Activated CD8-positive, alpha-beta T cell treated with anti-CD3 and anti-CD28 coated beads, Interleukin-2, amount 10 ng/mL, durations not matched to agents 7 days and 5 days (primary cell): ENCODE measurements at places on chromosomes 3 and 15. TPM values are rescaled to one million over a fixed set of nuclear protein-coding genes. Genes with fewer than 3 reads are reported as not detected.

The TM4SF18 gene
- not detected for total RNA-seq

The PGBD4 gene
- 2.8 TPM for total RNA-seq

DNA sequence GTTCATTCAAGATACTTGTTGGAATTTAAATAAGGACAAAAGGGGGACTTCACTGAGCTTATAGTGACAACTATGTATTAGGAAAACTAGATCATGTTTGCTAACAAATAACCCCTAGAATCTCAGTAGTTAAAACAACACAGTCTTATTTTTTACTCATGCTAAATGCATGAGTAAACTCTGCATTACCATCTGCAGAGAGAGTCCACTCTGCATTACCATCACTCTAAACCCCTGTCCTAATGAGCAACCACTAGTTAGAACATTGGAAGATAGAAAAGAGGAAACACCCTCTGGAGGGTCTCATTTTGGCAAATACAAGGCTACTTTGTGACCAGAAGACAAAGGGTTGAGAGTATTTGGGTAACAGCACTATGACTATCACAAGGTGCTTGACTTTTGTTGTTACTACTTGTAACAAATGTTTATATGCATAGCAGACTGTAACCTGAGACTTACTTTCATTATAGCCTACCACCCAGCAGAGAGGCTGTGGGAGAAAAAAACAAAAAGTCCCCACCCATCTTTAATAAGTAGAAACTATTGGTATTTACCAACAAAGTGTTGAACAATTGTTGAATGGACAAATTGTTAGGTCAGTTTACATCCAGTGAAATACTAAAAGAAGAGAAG, 99.1 kb downstream of the OXSM start:
- H3K27me3 ChIP-seq: no peaks in the 10 kb centered on the region
- H3K27ac ChIP-seq: no peak overlapping the region
- DNase-seq: no peak
- H3K36me3 ChIP-seq: no peaks in the 10 kb centered on the region
- no peak overlapping the region for H3K4me3 ChIP-seq
- H3K4me1 ChIP-seq: no peaks in the 10 kb centered on the region

The CHP1 gene
- total RNA-seq: 62.2 TPM

- no peak overlapping the region for H3K4me3 ChIP-seq
- no peaks in the 10 kb centered on the region for H3K4me1 ChIP-seq
- H3K27me3 ChIP-seq: peaks cover 19% of the 10 kb centered on the region
- no peak for DNase-seq
- no peaks in the 10 kb centered on the region for H3K36me3 ChIP-seq
Observed at GRCh38 chr15:60184579-60184978, 180.5 kb downstream of the FOXB1 start.

The ST3GAL6 gene
- total RNA-seq: not detected

- no peak overlapping the region for H3K27ac ChIP-seq
- no peak overlapping the region for H3K4me3 ChIP-seq
- H3K4me1 ChIP-seq: peaks cover 7% of the 10 kb centered on the region
- no peaks in the 10 kb centered on the region for H3K36me3 ChIP-seq
- DNase-seq: no peak
Observed at GRCh38 chr3:170344971-170345370, 12.5 kb upstream of the SKIL start.

The GPR87 gene
- not detected for total RNA-seq

DNA sequence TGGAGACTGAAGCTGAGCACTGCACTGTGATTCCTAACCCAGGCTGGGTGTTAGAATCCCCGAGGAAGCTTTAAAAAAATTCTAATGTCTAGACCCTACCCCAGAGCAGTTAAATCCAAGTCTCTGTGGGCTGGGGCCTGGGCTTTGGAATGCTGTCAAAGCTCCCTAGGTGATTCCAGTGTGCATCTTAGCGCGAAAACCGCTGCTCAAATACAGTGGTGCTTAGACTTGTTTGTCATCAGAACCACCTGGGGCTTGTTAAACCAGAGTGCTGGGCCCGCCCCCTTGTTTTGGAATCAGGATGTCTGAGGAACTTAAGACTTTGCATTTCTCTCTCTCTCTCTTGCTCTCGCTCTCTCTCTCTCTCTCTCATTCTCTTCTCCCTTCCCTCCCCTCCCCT, 20.7 kb downstream of the RHCG start:
- no peak overlapping the region for H3K27ac ChIP-seq
- no peaks in the 10 kb centered on the region for H3K4me1 ChIP-seq
- no peak for DNase-seq
- H3K36me3 ChIP-seq: no peaks in the 10 kb centered on the region
- H3K27me3 ChIP-seq: peaks cover 11% of the 10 kb centered on the region

DNA sequence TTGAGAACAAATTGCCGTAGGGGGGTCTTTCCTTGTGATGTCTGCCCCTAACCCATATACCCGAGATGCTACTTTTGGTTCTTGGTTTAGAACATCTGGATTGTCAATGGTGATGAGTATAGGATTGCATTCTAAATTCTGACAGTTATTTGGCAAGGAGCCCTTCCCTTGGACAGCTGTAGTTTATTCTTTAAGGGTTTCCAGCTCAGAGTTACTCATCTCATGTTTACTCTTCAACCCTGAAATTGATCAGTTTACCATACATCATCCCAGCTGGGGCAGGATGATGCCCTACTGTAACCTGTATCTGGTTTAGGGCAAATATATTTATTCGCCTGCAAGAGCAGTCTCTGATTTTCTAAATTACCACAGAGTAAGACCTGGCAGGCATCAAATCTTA, 85.7 kb upstream of the XCR1 start:
- peaks cover 69% of the 10 kb centered on the region for H3K4me1 ChIP-seq
- H3K4me3 ChIP-seq: no peak overlapping the region
- H3K27ac ChIP-seq: no peak overlapping the region
